H4 (cell line): ENCODE measurements at places on chromosomes 12 and 14.

DNA sequence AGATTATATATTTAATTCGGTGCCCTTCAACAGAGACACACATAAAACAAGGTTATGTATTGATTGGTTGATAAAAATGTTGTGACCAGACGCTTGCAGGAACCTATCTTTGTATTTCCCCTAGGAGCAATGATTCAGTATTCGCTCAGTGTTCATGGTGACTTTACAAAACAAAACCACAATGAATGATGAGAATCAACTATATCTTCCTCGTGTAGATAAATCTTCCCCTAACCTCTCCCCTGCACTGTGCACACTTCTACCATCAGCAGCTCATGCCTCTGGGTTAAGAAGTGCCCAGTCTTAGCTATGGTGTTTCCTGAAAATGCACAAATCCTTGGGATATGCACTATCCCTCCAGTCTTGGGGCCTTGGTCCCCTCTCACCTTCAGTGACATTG is 16.3 kb downstream of the RIN3 start:
- no peak for DNase-seq

DNA sequence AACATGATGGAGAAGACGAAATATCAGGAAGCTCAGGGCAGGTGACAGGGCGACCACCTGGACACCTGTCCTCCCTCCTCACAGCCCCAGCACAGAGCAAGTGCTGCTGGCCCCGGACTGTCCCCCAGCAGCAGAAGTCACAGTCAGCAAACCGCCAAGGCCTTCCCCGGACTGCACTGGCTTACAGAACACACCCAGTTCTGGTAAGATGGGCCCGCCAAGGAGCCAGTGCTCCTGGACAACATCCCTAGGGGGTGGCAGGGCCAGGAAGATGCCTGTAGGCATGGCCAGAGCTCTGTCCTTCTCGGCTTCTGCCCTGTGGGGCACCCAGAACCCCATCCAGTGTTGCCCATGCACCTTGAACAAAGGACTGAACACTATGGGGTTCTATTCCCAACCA is 77.9 kb downstream of the BCL11B start:
- no peak for DNase-seq

- DNase-seq: no peak
These were observed 63.8 kb downstream of the PRKCH start for GRCh38 chr14:61385002-61385685.

- DNase-seq: no peak
These were observed 629.3 kb downstream of the DIO2 start for GRCh38 chr14:79581912-79582576.

DNA sequence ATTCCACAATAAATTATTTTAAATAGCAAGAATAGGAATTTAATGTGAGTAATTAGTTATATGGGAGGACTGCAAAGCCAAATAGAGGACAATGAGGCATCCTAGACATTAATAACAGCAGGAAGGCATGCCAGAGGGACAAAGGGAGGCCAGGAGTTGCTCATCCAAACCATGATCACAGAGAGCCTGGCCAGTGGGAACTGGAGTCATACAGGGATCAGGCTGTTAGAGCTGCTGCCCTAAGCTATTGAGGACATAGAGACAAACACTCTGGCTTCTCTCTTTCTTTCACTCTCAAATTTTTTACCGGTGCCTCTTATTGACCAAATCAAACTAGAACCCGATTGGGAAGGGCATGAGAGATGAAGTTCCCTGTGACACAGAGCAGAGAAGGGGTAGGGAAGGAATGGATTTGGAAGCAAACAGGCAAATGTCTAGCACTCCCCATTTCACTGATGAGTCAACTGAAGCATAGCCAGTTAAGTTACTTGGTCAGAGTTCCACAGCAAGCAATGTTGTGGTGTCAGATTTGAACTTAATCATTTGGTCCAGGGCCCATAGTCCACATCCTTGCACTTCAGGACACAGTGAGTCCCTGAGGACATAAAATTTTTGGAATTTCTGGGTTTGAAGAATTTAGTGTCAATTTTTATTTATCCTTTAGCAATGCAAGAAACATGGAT is 17.9 kb upstream of the CFAP54 start:
- no peak for DNase-seq
